ENCODE measurements at places on chromosomes 4 and X. TPM values are rescaled to one million over a fixed set of nuclear protein-coding genes. Genes with fewer than 3 reads are reported as not detected.

The XAGE1A gene
- total RNA-seq, result 59.0 TPM

The CYLC1 gene
- not detected for total RNA-seq

The MAGEB1 gene
- 32.6 TPM for total RNA-seq

The PPP2R2C gene
- 0.04 TPM for total RNA-seq

GRCh38 chr4:1793496-1793840 lies 375 bp downstream of the FGFR3 start:
- peak; percentile 71 for DNase-seq

DNA sequence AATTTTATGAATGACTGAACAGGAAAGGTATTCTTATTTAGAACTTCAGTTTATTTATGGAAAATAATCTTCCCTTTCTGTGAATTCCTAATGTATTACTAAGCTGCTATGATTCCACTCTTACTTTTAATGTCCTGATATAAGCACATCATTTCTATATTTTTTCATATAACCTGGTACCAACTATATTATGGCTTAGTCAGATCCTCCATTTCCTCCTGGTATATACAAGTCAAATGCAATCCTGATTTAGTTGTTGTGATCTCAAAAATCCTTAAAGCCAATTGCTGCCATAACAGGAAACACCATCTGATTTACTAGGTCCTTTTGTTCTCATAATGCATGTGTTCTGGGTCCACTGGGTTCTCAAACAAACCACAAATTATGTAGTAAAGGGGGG lies 26.8 kb downstream of the TRMT2B start:
- no peak for DNase-seq

- no peak for DNase-seq
Measured at GRCh38 chr4:2361366-2362265, 56.8 kb downstream of the ZFYVE28 start.

- no peak for DNase-seq
Measured at GRCh38 chr4:85548116-85548515, 73.2 kb downstream of the ARHGAP24 start.

DNA sequence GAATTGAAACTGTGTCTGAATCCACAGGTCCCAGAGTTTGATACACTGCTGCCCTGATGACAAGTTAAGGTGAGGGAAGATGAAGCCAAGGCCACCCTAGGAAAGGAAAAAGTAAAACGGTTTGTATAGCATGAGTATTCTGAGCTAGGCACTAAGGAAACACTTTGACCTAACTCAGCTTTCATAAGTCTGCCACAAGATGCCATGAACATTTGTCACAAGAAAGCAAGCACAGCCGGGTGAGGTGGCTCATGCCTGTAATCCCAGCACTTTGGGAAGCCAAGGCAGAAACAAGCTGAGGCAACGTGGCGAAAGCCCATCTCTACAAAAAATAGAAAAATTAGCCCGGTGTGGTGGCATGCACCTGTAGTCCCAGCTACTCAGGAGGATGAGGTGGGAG lies 34.2 kb downstream of the ELOVL6 start:
- no peak for DNase-seq

- DNase-seq, result no peak
Measured at GRCh38 chrX:101803451-101803850, 128.4 kb downstream of the ZMAT1 start.

All from K562 (cell line).